Activated naive CD4-positive, alpha-beta T cell (primary cell): ENCODE measurements at places on chromosomes 11 and 22.

DNA sequence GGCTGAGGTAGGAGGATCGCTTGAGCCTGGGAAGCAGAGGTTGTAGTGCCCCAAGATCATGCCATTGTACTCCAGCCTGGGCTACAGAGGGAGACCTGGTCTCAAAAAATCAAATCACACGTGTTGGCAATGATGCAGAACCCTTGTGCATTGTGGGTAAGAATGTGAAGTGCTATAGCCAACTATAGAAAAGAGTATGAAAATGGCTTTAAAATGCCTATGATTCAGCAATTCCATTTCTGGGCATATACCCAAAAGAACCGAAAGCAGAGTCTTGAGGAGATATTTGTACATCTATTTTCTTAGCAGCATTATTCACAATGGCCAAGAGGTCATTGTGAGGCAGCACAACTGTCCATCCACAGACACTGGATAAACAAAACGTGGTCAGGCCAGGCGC, 2.6 kb upstream of the FADS3 start:
- no peak for DNase-seq

DNA sequence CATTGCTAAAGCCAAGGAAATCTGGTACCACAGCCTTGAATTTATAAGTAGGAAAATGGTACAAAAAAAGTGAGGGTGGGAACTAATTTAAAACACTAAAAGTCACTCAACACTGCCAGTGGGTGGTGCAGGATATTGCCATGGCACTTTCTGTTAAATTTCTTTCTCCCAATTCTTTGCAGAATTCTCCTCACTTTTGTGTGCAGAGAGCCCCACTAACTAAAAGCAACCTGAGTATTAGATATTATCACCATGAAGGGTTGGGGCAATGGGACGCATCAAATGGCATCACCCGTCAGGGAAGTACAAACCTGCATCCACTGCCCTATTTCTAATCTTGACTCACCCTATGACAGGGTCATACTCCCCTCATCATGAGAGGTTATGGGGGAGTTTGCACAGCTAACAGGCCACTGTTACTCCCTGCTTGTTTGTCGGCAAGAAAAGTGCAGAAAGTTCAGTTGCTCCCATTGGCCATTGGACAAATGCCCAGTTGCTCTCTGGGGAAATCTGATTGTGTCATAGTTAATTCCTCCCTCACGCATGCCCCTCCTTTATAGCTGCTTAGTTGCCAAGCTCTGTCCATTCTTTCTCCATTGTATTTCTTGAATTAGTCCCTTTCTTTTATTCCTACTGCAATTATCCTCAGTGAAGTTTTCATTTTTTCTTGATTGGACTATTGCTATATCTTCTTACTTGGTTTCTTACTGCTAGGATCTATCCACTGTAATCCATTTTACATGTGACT, 93.8 kb upstream of the BLID start:
- DNase-seq, result no peak

DNA sequence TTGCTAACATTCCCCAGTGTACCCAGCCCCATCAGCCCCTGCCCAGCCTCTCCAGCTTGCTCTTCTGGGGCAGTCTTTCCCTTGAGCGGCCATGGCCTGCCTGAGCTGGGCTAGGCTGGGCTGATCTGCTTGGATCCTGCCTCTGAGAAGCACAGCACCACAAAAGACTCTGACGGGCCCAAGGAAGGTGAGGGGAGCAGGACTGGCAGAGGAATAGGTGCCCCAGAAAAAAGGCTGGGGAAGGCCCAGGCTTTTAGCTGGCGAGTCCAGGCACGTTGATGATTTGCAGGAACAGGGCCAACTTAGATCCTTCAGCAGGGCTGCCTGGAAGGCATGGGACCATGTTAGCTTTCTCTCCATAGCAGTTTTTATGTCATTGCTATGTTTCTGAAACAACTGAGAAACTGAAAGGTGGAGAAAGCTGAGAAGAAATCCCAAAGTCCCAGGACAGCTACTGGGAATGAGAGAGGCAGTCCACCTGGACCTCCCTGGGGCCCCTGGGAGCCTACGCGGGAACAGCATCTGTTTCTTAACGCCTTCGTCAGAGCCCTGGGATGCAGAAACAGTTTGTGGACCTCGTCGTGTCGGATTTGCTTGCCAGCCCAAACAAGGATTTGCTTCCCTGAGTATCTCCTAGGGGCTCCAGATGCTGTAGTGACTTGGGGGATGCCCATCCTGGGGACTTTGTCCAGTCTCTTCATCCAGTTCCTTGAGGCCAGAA, 24.4 kb upstream of the FXYD6 start:
- no peak for DNase-seq

GRCh38 chr11:66494935-66495334, 14.7 kb downstream of the DPP3 start:
- no peak for DNase-seq

- DNase-seq, result no peak
Measured at GRCh38 chr11:128179039-128179438, 408.3 kb downstream of the ETS1 start.

- DNase-seq, result no peak
Measured at GRCh38 chr11:118909619-118910308, 16.0 kb downstream of the BCL9L start.
